ENCODE measurements at places on chromosomes 2 and 18.

DNA sequence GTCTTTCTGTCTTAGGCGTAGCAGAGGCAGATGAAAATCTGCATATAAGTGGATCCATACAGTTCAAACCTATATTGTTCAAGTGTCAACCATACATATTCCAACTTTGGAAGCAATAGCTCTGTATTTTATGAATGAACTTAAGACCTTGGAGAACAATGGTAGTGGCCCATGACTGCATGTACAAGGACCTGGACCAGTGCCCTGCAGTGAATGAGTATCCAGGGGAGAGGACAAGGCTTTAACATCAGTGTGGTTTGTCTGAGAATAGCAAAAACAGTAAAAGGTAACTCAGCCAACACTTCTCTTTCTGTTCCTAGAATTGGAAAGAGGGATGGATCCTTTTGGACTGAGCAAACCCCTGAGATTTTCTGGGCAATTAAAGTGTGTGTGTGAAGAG, 230.8 kb upstream of the LINC00305 start:
- DNase-seq = no peak

- no peak for DNase-seq
These were observed 95.4 kb upstream of the AQP4 start for GRCh38 chr18:26960911-26961310.

DNA sequence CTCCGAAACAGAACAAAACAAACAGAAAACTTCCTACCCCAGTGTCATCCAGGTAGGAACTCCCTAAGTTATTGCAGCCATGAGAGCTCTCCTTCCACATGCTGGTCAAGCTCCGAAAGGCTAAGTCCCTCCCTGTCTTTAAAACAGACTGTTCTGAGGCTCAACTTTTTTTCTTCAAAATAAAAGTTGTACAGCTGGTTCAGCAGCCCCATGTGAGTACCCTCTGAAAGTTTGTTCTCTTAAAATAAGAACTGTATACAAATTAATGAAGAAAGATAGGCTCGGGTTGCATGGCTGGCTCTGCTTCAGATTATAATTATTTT, at the start of gene PDE1A:
Gene PDE1A (minus strand): TSS at position 119 of the 323 bp plus-strand sequence.
- DNase-seq = no peak

DNA sequence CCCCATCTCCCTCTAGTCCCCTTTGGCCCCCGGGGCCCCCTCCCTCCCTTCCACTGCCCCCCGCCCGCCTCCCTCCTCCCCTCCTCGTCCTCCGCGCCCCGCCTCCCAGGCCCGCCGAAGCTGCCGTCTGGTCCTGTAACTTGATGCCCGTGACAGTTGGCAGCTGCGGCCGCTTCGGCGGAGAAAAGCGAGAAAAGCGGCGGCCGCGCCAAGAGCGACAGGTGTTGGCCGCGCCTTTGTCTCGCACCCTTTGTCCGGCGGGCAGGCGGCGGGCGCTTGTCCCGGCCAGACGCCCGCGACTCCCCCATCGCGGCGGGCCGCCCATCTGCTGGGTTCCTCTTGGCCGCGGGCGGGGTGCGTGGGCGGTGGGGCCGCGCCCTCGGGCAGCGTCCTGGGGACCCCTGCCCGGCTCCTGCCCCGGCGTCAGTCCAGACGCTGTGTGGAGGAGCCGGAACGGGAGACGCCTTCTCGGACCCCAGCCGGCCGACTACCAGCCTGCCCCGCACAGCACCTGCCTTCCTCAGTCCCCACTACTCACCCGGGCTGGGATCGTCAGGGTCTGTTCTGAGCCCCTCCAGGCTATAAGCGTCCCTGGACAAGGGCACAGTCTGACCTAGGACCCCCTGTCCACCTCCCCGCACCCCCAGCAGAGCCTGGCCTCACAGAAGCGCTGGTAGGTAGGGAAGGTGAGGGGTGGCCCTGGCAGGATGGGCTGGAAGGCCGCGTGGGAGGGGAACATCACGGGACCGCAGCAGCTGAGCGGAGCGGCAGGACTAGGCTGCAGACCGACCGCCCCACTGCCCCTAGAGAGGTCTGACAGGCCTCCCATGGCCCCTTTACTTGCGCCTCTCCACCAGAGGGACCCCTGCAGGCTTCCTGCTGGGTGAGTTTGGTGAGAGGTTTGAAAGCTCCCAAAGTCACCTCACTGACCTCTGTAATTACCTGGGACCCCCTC, 1.2 kb upstream of the HES6 start:
- DNase-seq = no peak

DNA sequence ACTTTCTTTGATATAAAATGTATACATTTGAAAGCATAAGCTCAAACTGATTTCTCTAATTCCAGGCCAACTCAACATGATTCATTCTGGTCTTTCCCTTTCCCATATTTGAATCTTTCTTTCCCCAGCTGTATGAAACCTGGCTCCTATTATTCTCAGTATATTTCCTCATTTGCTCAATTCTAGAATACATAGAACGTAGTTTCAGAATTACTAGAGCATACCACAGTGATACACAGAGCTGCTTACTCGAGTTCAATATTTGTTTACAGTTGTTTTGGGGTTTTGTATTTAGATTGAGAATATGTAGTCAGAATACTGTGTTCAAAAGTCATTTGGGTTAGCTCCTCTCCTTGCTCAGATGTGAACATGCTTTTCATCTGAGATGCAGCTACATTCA, 43.0 kb downstream of the TNFRSF11A start:
- DNase-seq = no peak

DNA sequence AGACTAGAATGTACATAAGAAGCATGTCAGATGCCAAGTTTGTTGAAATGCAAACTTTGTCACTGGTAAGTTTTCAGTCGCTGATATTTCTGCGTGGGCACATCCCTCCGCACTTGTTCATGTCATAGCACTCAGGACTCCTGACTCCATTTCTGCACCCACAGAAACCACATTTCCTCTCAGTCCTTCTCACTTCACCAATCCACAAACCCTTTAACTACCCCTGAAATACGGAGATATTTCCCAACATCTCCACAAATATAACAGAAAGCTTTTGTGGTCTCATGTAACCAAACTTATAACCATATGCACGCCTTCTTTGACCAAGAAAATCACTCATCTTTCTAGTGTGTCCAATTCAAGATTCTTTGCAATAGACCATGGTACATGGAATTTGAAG, 276.9 kb upstream of the ERBB4 start:
- no peak for DNase-seq
